ENCODE measurements at places on chromosomes 7 and 10. TPM values are rescaled to one million over a fixed set of nuclear protein-coding genes. Genes with fewer than 3 reads are reported as not detected.

OPALIN gene
- total RNA-seq, result not detected

PNLIP gene
- not detected for total RNA-seq

GPR37 gene
- total RNA-seq, result 0.79 TPM

AGBL3 gene
- total RNA-seq, result 1.1 TPM

UCN3 gene
- not detected for total RNA-seq

PSMA2 gene
- 79.8 TPM for total RNA-seq

EPHB6 gene
- total RNA-seq, result 4.0 TPM

ARMC10 gene
- total RNA-seq, result 52.8 TPM

RAPGEF5 gene
- total RNA-seq, result 0.84 TPM

WEE2 gene
- 0.03 TPM for total RNA-seq

SEMA3E gene
- total RNA-seq, result not detected

All from HT1080 (cell line).